Activated T-cell treated with anti-CD3 and anti-CD28 coated beads, Interleukin-2, amount 50 U/mL, for 1 hour (primary cell): ENCODE measurements at places on chromosomes 11 and 22.

DNA sequence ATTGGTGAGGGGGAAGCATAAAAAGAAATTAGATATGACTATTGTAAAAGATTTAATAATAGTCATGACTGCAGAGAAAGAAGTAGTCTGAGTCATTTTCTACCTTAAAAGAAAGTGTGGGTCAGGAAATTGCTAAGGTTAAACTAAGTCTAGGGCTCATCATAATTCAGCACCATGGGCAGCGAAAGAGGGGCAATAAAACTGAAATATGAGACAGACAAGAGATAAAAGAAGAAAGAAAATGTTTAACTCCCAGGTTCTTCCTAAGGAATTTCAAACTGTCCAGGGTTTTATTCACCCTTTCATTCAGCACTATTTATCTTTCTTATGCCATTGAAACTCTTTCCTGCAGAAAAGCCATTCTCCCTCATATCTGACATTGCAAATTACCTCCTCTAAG, 114.4 kb upstream of the API5 start:
- no peak for DNase-seq

DNA sequence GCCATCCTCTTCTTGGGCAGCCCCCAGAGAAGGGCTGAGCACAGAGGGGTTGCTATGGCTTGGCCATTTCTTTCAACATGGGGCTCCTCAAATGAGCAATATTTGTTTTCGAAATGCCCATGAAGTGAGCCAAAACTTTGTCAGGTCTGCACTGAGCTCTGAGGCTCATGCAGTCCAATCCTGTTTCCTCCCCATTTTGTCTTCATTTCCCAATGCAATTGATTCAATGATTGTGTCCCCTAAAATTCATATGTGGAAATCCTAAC, 60.6 kb upstream of the CD44 start:
- no peak for DNase-seq

GRCh38 chr11:102510439-102511135, 20.0 kb downstream of the MMP7 start:
- DNase-seq = no peak

DNA sequence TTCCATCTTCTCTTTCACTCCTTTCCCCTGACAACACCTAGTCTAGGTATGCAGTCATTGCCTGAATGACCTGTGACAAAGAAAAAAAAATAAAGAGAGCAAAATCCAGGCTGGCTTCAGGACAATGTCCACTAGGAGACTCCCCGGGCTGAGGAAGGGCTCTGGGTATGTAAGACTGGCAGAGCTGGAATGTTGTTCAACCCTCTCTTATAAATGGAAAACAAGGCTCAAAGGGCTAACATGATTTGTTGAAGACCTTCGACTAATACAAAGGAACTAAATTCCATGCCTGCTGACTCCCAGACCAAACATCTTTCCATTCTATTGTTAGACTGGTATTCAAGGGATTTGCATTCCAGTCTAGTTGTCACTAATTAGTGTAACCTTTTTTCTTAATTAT, 122.2 kb downstream of the ARL14EP start:
- no peak for DNase-seq

DNA sequence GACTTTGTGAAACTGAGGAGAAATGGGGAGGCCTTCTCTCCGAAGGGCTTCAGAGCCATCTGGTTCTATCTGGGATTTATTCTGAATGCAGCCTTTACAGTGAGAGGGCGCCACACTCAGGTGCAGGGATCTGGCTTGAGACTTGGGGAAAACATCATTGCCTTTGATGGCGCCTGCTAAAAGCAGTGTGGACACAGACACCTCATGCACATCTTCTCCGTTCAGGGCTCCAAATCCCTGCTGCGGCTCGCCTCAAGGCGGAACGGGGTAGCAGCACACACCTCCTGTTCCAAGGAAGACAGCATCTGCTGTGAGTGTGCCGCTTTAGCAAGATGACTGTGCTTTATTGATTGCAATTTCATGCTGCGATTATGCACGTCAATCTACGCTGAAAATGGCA, 37.1 kb upstream of the OLFML1 start:
- DNase-seq = no peak

GRCh38 chr11:2092464-2092910, 46.7 kb downstream of the IGF2 start:
- peak; percentile 15 for DNase-seq

- DNase-seq = no peak
These were observed 31.3 kb downstream of the B3GAT1 start for GRCh38 chr11:134380785-134381184.

DNA sequence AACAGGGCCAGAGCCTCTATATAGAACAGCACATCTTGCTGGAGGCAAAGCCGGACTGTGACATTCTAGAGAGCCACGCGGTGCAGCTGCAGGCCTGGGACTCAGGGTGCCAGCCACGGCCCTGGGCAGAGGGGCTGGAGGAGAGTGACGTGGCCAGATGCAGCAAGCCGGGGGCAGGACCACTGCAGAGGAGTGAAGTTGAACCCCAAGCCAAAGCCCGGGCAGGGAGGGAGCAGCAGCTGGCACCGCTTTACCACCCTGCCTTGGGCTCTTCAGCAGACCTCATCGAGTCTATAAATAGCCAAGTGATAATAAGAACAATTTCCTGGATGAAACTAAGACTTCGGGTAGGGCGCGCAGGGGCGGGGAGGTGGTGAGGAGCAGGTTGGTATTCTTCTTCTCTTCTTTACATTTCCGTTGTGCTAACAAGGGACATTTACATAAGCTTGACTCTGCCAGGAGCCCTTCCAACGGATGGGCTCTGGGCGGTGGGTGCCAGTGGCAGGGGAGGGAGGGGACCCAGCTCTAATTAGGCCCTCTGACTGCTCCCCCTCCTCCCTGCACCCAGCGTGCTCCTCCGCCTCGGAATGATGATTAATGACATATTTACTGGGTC, 110.2 kb downstream of the ST3GAL4 start:
- no peak for DNase-seq

- no peak for DNase-seq
These were observed 109.7 kb upstream of the NARS2 start for GRCh38 chr11:78684377-78684776.

GRCh38 chr22:44003405-44004103, 20.5 kb upstream of the PARVB start:
- DNase-seq = no peak

DNA sequence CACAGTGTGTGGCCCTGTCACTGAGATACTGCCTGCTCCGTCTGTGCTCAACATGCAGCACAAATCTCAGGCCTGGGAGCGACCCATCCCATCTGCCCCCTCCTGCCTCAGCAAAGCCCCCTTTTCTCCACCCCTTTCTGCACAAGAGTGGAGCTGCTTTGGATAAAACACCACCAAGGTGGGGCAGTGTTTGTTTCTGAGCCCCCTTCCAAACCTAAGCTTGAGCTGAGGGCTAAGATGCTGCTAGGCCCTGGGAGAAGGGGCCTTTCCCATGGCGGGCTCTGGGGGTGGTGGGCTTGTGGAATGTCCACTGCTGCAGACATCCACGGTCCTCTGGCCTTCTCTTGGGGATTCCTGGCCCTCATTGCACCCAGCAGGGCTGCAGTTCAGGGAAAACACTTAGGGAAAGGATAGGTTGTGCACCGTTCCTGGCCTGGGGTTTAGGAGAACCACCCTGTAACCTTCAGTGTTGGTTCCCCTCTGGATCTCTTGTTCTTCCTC, 594.1 kb downstream of the TBC1D22A start:
- DNase-seq = no peak

- DNase-seq = no peak
These were observed 31.1 kb downstream of the CD6 start for GRCh38 chr11:61002598-61002997.

DNA sequence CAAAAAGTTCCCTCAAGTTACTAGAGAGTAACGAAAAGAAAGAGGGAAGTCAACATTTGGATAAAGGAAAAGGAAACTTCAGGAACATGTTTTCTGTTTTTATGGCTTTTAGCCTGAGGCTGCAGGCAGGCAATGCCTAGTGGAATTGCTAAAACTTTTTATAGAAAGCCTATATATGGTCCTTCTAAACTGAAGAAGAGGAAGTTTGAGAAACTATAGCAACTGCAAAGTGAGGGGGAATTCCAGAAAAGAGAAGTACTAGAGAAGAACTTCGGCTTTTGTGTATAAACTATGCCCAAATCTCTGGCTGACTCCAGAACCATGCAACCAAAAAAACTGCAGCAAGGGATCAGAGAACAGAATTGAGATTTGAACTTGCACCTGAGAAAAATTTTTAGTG, 74.3 kb upstream of the ARHGAP42 start:
- DNase-seq = no peak

- peak; percentile 30 for DNase-seq
These were observed 512 bp downstream of the SH3BP1 start for GRCh38 chr22:37639771-37640590.

DNA sequence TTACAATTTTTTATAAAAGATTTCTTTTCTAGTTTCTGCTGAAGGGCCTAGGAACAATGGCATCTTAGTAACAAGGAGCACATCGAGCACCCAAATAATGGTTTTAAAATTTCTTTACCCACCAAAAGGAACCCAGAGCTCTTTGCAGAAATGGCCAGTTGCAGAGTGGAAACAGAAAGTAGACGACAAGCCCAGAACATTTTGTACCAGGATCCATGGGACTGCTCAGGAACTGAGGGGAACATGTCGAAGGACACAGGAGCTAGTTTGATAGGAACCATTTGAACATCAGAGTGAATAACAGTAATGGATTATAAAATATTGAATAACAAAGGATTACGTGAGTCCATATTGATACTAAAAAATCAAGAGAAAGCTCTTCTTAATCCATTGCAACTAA, 17.3 kb downstream of the PANX1 start:
- DNase-seq = no peak

DNA sequence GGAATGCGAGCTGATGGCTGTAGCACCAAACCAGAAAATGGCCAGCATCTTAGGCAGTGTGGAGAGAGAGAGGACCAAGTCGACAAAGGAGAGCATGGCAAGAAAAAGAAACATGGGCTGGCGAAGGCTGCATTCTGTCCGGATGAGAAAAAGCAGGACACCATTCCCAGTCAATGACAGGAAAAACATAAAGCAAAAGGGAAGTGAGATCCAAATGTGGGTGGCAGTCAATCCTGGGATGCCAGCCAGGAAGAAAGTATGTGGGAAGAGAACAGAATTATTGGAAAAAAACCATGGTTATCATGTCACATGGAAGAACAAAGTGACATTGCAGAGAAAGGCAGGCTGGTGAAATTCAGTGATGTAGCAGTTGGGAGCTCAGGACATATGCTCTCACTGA, 36.9 kb upstream of the OR56A1 start:
- no peak for DNase-seq

GRCh38 chr11:110098645-110099044, 5.5 kb downstream of the ZC3H12C start:
- no peak for DNase-seq

DNA sequence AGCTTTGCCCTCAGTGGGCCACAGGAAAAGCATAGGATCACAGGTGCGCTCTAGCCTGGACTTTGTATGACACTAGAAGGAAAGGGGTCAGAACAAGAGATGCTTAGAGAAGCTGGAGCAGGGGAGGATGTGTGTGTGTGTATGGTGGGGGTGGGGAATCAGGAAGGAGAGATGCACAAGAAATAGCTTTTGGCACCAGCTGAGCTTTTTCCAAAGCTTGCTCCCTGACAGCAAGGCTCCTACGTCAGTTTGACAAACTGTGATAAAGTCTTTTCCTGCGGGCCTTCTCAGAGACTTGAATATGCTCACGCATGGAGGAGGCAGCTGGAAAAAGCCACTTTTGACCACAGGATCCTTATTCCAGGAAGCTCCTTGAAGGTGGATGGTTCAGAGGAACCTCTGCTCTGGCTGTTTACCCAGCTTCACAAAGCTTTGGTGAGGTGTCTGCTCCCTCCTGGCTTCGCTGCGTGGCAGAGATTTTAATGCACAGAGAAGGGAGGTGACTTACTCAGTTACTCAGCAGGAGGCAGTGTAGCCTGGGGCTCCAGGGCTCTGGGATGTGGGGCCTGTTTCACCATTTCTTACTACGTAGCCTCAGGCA, 3.9 kb downstream of the CDC42EP1 start:
- DNase-seq = no peak

DNA sequence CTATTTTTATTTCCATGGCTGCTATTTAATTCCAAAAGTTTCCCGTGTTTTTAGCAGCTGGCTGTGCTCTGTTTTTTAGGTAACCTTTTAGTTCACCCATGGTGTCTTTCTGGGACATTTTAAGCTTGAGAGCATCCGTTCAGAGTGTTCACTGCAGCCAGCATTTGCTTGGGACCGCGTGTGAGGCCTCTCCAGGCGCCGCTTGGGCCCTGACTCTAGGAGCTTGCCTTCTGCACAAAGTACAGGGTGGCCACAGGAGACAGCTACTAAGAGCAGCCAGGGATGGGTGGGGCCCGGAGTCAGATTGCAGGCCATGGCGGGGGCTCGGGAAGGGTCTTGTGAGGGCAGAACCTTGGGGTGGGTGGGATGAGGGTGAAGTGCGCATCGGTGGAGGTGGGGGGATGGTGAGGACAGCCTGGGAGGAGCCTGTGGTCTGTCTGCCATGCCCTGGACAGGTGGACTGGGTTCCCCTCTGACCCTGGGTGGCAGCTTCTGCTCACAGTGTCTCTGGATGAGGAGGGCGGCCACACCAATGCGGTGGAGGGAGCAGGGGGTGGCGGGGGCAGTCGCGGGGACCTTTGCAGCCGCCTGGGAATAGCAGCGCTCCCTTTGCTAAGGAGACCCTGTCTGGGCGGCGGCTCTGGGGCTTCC, 288.1 kb downstream of the TBC1D22A start:
- no peak for DNase-seq

DNA sequence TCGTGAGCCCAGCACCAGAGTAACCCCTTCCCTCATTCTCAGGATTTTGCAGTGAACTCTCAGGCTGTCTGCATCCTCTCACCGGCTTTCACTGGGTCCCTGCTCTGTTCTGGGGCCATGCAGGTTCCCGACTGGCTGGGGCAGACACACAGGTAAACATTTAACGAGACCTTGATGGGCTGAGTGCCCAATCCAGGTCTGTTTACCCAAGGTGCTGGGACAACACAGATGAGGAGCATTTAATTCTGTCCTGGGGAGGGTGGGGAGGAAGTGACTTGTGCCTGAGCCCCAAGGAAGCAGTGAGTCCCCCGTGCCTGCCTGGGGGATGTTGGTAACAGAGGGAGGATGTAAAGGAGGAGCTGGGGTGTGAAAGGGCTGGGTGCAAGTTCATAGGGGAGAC, 4.4 kb downstream of the BIK start:
- no peak for DNase-seq

DNA sequence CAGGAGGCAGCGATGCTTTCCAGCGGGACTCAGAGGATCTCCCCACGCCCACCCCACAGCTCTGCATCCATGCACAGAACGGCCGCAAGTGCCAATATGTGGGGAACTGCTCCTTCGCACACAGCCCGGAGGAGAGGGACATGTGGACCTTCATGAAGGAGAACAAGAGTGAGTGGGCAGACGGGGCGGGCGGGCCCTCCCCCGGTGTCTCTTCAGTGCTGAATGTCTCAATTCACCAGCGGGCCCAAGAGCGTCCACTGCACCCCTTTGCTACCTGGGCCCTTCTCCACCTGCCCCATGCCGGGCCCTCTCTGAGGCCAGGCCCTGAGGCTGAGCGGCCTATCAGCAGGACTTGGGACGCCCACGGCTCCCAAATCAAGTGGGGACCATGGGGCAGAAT, 25.8 kb upstream of the TEF start:
- DNase-seq = no peak

DNA sequence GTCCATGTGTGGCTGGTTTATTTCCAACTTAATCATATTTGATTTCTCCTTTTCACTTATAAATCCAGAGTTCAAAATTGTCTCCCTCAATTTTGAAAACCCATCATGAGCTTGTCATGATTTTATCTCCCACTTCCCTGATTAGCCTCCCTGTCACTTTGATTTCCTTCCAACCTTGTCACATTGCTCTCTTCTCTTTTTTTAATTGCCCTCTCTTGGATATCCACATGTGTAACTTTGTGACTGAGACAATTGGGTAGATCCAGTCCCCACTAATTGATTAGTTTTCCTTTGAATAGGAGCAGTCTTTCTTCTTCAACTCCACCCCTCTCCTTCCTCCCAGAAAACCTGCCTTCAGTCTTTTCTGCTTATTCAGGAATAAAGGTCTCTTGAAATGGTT, 2.4 kb downstream of the TEF start:
- DNase-seq = no peak
